GM23338 (cell line): ENCODE measurements at places on chromosomes 7 and 10.

GRCh38 chr10:30813872-30814481, 184.4 kb upstream of the LYZL2 start:
- DNase-seq: no peak

GRCh38 chr7:33965183-33965744, 59.9 kb downstream of the BMPER start:
- DNase-seq: no peak

DNA sequence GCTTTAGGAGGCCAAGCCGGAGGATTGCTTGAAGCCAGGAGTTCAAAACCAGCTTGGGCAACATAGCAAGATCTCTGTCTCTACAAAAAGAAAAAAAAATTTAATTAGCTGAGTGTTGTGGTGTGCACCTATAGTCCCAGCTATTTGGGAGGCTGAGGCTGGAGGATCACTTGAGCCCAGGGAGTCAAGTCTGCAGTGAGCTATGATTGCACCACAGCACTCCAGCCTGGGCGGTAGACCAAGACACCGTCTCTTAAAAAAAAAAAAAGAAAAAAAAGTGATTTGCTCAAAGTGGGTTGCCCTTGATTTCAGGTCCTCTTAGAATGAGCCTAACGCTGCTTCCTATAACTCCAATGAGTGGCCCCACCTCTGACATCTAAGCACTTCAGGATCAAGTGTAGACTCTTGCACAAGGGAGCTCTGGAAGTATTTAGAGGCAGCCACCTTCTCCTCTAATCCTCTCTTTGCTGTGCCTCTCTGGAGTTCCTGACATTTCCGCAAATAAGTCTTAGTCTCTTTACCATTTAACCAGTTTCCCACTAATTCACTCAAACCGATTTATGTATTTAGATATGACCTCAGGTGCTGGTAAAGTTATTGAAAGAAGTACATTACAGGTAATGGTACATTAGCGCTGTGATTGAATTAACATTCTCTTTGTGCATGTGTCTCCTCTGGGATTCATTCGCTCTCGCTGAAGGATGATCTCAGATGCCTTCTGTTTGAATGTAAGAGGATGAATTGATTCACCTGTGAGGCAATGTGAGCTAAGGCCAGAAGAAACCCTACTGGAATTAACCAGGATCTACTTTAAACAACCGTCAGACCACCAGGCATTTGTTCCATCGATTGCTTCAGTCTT, 60.8 kb upstream of the CELF2 start:
- no peak for DNase-seq

DNA sequence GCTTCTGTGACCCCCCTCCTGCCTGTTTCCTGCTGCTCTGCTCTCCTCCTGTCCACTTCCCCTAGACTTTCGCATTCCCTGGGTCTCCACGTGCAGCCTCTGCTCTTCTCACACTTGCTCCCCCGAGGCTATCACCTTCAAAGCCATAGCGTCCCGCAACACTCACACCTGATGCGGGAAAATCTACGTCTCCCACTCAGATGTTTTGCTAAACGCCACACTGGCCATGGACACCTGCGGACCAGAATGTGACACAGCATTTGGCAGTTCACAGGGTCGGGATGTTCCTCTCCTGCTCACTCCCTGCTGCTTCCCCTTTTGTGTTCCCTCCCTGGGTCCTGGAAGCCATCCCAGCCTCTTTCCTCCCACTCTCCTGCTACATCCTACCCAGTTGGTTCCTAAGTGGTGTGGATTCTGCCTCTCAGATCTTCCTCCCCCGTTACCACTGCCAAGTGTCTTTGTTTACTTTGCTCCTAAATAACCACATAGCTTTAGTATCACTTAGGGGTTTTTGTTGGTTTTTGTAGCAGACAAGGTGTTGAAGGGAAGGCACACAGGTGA, 33.7 kb upstream of the RBM33 start:
- DNase-seq: no peak

GRCh38 chr10:106547047-106547635, 617.4 kb downstream of the SORCS1 start:
- DNase-seq: no peak

DNA sequence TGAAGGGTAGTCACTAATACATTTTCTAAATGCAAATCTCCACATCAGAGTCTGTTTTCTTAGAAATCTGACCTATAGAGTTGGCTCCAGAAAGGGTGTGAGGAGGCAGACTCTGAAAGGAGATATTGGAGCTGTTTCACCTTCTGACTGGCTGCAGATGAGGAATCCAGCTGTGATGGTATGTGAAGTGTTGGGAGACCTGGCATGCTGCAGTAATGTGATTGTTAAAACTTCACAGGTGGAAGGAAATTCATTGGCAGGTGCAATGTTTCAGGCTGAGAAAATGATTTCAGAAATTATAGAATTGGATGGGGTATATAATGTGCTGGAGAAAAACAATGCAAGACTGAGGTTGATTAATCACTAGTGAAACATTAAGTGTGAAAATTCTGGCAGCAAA, 1134.0 kb upstream of the LRRN3 start:
- peak; percentile 45 for DNase-seq

DNA sequence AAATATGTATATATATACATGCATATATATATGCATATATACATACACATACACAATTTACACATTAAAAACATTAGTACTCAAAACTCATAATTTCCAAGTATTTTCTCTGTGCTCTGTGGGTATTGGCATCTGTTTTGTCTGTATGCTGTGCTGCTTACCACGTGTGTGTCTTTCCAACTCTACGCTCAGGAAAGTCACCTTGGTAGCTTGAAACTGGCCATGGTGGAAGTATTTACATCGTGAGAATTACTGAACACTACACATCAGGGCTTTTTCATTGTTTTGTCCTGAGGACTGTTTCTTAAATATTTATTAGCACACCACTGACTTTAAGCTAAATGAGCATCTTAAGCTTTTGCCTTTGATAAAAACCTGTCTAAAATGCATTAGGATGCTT, 79.6 kb downstream of the CREM start:
- DNase-seq: no peak

DNA sequence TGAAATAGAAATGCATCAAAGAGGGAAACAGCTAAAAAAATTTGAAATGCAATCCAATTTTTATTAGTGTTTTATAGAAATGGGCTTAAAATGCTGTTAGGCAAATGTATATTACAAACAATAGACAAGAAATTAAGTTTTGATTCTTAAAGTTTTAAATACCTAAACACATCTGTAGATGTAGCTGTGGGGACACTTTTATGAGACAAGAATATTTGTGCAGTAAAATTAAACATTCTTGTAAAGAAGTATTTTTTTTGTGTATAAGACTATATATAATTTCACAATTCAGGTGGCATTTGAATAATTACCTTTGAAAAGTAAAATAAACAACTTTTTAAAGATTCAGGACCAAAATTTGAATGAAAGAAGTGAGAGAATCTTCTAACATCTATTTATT, 1015.9 kb downstream of the REEP3 start:
- no peak for DNase-seq

DNA sequence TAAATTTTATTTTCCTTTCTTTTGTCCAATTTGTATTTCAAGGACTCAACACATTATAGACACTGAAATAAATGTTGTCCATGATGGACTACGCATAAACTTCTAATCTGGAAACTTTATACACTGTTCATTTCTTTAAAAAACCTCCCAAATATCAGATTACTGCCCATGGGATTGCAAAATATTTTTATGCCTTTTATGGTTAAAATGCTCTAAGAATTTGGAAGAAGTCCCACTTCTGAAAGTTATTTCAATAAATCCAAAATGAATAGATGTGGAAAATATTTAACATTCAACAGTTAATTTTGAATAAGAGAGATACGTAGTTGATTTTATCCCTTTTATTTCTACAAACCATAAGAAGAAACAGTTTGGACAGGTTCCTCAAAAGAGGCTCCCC, 46.1 kb downstream of the CABCOCO1 start:
- no peak for DNase-seq
